ENCODE measurements at places on chromosomes 16 and 17.

- DNase-seq: no peak
These were observed 715.8 kb upstream of the KIF2B start for GRCh38 chr17:53106886-53107285.

- DNase-seq: no peak
These were observed 25.1 kb upstream of the RMI2 start for GRCh38 chr16:11320170-11320569.

DNA sequence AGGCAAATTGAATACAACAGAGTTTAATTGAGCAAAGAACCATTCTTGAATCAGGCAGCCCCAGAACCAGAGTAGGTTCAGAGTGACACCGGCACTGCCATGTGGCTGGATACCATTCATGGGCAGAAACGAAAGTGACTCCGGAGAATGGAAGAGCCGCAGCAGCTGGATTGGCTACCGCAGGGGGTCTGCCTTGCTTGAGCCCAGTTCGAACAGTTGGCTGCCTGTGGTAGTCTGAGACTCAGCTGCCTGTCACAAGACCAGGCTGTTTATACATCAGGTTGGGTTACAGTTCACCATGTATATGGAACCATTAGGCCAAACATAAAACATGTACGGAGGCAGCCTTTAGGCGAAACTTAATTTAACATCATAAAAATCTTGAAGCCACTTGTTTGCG, 205.2 kb upstream of the CHMP6 start:
- DNase-seq: no peak

- DNase-seq: no peak
These were observed 16.8 kb upstream of the MAPK3 start for GRCh38 chr16:30139583-30140481.

DNA sequence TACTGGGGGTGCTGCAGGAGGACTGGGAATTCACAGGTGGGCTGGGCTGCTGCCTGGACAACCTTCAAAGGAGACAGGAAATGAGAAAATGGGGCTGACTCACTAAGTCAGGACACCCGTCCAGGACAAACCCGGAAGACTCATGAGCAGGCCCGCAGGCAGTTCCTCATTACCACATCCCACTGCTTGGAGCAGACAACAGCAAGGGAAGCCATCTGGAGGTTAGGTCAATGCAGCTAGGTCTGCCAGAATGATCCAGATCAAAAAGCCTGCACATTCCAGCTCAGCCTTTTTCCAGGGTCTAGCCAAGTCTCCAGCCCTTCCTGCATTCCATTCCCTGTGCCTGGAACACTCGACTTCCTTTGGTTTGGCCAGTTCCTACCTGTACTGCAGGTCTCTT, 536.5 kb upstream of the CDH11 start:
- DNase-seq: no peak

- no peak for DNase-seq
These were observed 125.5 kb downstream of the ZNF18 start for GRCh38 chr17:11871773-11872172.

GRCh38 chr17:35890774-35891155, 10.6 kb upstream of the CCL5 start:
- DNase-seq: no peak

DNA sequence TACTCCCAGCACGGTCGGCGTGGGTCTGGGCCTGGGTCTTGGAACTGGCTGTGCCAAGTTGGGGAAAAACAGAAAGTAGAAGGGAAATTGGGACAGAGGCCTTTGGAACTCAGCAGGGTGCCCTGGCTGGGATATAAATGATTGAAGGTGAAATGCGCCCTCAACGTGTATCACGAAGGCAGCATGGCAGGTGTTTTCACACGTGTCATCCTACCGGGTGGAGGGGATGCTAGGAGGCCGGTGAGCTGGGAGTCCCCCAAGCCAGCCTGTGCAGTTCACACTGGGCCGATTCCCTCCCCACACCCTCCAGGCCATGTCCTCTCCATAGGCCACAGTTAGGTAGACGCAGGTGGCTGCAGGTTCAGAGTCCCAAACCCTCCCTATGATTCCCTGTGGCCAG, 6.0 kb downstream of the TNFAIP1 start:
- no peak for DNase-seq

GRCh38 chr17:52064791-52065211, 93.7 kb downstream of the CA10 start:
- DNase-seq: no peak

- peak; percentile 99 for DNase-seq
These were observed at the start of gene GSPT1 for GRCh38 chr16:11915644-11916523. TSS of gene GSPT1 (minus strand) at chr16:11915956. CDS start at chr16:11915720, 236 bp downstream.

DNA sequence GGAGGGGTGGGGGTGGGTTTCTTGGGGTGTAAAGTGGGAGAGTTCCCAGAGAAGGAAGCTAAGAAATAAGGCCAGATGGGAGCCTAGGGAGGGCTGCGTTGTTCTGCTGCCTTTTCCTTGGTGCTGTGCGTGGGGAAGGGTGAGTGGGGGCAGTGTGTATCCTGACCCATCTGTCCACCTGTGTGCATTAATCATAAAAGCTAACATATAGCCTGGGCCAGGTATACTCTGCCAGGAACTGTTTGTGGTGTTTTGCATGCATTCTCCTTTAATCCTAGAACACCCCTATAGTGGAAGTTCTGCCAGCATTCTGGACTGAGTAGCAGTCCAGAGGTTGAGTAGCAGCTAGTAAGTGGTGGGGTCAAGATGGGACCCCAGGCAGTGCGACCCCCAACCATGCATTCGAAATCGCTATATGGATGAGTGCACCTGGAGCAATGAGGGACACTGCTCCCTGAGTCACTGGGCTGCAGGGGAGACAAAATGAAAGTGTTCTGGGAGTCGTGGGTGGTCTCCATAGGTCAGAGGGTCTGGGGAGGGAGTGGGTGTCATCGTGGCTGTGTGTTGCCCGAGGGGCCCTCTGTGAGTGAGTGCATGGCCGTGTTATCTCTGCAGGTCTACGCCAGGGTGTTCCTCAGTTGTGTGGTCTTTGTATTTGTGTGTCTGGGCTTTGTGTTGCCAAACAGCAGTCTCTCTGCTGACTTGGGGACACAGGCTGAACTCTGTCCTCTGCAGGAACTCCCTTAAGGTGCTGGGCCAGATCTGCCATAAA, 1.3 kb downstream of the ERBB2 start:
- no peak for DNase-seq

DNA sequence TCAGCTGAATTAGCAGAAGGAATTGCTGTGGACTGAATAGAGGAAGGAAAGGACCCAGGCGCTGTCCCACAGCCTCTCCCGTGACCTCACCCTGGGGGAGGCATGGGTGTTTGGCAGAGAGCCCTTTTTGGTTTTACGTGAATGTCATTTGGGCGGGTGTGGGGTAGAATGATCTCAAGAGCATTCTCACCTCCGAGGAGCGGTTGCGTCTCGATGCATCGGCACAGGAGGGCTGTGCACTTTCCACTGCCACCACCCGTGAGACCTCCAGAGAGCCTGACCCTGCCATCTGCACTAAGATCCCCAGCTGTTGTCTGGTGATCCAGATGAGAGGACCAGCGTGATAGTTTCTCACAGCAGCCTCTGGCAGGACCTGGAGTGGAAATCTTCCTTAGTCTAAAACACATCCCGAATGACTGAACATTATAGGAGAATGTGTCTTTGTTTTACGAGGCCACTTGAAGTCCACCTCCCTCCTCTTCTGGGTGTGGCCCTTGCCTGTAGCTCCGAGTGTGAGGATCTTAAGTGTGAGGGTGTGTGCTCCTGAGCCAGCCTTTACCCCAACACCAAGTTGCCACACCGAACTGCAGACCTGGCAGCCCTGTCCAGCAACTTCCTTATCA, 29.3 kb downstream of the FOXK2 start:
- DNase-seq: no peak

DNA sequence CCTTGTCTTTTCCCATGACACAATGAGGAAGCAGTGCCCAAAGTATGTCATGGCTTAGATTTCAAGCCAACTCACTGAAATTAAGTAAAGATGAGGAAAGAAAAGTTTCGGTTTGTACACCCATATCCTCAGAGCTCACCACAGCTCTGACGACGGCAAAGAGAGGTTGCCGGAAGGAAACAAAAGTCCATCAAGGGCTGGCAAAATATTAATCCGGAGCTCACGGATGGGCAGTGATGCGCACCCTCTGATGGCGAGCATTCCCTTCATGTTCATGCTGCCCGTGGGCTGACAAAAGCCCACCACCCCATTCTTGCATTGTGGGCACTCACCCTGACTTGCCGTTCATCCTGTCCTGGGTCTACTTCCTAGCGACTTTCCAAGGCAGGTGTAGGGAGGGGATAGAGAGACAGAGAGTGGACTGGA, 103.1 kb downstream of the SOX9 start:
- DNase-seq: no peak

- no peak for DNase-seq
These were observed 16.8 kb downstream of the KDM8 start for GRCh38 chr16:27220120-27220519.

GRCh38 chr17:3892095-3892998, 506 bp downstream of the CAMKK1 start:
- peak; percentile 72 for DNase-seq

GRCh38 chr17:12922120-12922519, 95.7 kb downstream of the ELAC2 start:
- DNase-seq: no peak

DNA sequence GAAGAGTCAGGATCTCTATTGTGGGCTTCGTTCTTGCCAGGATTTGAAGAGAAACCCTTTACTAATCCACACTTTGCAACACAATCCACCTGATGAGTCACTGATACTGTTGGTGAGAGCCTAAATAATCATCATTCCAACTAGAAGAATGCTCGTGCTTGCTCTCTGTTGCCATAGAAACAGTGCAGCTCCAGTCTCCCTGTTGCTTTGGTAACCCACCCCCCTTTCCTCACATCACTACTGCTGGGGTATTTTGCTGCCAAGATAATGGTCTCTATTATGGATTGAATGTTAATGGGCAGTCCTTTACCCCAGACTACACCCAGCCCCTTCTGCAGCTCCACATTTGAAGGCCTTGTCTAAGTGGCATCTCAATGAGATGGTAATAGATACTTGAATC, 190.4 kb downstream of the ABCC12 start:
- DNase-seq: no peak

DNA sequence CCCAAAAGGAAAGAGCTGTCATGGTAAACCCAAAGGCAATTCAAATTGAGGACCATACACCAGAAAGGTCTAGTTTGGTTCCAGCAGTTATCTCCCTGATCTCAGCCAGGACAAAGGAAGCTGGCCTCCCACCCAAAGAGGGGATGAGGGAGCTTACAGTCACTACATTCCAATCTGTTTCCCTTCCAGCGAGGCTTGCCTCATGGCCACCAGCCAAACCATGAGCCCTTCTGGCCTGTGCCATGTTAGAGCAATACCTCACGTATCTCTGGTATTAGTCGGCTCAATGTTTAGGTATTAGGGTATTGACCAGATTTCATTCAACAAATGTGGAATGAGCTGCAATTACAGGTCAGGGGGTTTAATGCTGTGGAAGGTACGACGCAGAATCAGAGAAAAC, 8.4 kb downstream of the NDUFAB1 start:
- DNase-seq: no peak

DNA sequence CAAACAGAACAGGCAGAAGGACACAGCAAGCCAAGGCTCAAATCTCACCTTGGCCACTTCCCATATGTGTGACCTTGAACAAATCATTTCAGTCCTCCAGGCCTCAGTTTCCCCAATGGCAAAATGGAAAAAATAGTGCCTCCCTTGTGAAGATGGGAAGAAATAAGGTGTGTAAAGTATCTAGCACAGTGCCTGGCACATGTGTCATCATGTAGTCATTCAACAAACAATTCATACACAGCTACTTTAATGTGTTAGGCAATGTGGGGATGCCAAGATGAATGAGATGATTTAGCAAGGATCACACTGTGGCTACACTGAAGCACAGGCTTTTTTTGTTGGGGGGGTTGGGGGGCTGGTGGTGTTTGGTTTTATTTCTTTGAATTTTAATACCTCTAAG, 13.3 kb downstream of the SRCIN1 start:
- no peak for DNase-seq

DNA sequence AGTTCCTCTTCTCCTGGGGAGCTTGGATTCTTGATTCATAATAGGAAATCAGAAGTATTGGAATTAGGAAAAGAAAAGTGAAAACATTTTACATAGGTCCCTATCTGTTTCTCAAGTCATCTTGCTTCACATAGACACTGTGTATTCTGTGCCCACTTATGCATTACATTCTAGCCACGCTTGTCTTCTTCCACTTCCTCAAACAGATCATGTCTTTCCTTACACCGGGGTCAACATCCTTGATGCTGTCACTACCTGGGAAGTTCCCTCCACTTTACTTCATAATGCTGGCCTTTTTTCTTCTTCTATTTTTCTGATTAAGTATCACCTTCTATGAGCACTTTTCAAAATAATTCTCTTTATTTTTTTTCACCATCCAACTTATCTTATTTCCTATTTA, 606.4 kb upstream of the CDH8 start:
- DNase-seq: no peak

DNA sequence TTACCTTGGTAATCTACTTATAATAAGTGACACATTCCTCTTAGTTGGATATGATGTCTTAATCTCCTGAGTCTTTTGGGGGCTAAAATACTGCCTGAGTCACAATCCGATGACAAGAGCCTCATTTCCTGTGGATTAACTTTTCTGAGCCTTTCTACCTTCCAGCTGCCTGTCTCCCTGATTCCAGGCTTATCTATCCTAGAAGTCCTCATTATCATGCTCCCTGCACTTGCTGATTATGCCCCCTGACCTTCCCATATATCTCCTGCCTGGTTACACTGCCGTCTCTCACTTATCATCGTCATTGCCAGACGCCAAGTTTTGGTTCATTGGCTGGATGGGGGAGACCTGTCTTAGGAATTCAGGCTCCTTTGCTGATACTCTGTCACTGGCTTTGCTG, 727.4 kb upstream of the CA10 start:
- DNase-seq: no peak

DNA sequence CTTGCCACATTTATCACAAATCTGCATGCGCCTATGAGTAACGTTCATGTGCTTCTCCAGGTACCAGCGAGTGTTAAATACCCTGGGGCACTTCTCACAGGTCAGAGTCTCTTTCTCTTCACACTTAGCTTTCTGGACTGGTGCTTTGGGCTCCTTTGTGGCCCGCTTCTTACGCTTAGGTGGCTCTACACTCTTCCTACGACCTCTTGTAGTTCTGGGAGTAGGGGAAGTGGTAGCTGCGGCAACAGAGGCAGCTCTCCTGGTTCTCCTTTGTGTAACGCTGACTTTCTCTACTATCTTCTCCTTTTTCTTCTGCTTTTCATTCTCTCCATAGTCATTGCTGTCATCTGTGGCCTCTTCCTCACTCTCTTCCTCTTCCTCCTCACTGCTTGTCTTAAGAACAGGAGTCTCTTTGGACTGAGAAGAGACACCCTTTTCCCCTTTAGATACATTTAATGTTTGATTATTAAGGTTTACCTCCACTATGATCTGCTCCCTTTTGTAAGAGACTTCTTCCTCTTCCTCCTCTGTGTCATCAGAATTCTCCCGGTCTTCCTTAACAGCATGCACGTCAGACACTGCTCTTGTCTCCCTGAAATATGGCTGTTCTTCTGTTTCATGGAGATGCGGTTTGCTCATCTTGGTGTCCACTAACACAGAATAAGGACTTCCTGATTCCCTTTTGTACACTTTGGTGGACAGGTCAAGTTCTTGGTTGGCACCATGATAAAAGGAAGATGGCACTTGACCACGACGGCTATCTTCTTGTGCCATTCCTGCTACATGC, 45.0 kb downstream of the ZNF652 start:
- no peak for DNase-seq

Data from stimulated activated CD4-positive, alpha-beta T cell treated with anti-CD3 and anti-CD28 coated beads, TNF-alpha, amount 100 ng/mL, for 4 hours (primary cell).